ENCODE measurements at places on chromosomes 7 and 10. TPM values are rescaled to one million over a fixed set of nuclear protein-coding genes. Genes with fewer than 3 reads are reported as not detected.

DNA sequence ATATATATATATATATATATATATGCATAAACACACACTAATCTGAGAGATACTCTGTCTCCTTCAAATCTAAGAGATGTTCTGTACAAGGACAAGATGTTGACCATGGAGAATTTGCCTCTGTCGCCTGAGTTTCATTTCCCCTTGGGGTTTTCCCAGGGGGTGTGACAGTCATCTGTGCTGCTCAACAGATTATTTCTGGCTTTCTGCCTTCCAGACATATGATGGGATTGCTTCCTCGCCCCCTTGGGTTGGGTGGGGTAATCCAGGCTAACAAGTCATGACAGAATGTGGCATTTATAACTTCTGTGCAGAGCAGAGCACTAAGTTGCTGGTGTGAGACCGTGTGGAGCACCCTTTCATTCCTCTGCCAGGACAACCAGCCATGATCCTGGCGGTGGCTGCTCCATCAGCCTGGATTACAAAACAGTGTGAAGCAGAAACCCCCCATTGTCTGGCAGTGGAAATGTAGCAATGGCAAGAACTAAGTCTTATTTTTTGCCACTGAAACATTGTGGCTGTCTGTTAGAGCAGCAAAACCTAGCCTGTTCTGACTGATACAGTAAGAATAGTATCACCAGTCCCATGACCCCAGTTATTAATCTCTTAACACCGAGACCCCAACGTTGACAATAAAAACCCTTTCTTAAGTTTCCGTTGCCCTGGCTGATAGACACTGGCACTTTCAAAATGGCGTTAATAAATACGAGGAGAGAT lies 13.7 kb upstream of the USP6NL start:
- DNase-seq = no peak

DNA sequence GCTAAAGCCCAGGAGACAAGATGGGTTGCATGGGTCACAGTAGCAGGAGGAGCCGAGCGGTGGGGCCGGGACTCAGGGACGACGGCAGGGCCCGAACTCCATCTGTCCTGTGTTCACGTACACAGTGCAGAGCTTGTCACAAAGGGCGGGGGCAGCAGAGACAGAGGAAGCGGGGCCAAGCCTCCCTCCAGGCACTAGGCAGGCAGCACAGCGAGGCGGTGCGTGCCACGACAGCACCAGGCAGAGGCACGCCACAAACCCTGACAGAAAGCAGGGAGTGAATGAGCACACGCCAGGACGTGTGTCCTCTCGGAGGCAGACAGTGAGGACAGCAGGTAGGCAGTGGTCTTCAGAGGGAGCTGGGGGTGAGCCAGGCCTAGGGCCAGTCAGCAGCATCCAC lies 177.8 kb downstream of the MAD1L1 start:
- no peak for DNase-seq

GRCh38 chr7:81500631-81501030 lies 269.2 kb downstream of the HGF start:
- DNase-seq = no peak

DNA sequence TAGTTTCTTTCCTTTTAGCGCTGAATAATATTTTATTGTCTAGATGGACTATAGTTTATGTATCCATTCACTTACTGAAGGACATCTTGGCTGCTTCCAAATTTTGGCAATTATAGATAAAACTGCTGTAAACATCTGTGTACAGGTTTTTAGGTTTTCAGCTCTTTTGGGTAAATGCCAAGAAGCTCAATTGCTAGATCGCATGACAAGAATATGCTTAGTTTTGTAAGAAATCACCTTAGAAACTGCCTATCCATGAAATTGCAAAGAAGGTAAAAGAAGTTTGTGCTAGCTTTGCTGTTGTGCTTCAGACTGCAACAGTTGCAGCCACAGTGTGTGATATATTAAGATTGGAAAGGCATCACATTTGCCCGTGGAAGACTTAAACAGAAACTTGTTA lies 103.2 kb upstream of the TNS3 start:
- no peak for DNase-seq

GRCh38 chr7:1026721-1027161 lies 17.6 kb upstream of the GPR146 start:
- no peak for DNase-seq

DNA sequence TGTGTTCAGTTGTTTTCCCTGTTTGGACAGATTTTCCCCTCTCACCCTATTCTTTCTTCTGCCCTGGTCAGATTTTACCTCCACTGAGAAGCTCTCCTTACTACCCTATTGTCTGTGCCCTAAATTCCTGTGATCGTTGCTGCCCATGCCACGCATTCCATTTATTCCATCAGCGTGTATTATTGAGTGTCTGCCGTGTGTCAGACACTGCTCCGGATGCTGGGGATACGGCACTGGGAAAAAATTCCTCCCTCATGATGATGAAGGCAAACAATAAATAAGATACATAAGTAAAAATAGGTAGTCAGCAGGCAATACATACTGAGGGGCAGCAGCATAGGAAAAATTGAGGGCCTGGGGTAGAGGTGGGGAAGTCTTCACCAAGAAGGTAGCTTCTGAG lies 86.8 kb downstream of the FANK1 start:
- DNase-seq = no peak

OR6B1 gene
- not detected for total RNA-seq

- no peak for DNase-seq
These were observed 7.3 kb downstream of the FSCN3 start for GRCh38 chr7:127600885-127601284.

Measured in CD8-positive, alpha-beta T cell (primary cell).